ENCODE measurements at places on chromosomes 11 and 22.

DNA sequence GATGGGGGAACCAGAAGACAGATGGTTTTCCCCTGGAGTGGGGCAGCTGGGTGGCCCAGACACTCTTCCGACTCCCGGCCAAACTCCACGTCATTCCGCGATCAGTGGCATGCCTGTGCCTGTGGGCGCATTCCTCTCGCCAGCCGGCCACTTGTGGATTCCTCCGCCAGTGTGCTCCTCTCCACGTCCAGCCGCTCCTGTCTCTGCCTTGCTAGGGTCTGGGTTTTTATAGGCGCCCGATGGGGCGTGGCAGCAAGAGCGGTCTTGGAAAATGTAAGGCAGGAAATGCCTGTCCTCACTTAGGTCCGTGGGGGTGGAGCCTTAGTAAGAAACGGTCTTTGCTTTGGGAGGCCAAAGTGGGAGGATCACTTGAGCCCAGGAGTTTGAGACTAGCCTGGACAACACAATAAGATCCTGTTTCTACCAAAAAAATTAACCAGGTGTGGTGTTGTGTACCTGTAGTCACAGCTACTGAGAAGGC lies 81.6 kb upstream of the SEPTIN5 start:
- DNase-seq, result no peak

- DNase-seq, result no peak
Measured at GRCh38 chr11:35348898-35349687, 70.3 kb downstream of the SLC1A2 start.

- no peak for DNase-seq
Measured at GRCh38 chr22:44730490-44731356, 21.7 kb upstream of the ARHGAP8 start.

GRCh38 chr11:129791515-129791914 lies 24.1 kb upstream of the TMEM45B start:
- DNase-seq, result no peak

DNA sequence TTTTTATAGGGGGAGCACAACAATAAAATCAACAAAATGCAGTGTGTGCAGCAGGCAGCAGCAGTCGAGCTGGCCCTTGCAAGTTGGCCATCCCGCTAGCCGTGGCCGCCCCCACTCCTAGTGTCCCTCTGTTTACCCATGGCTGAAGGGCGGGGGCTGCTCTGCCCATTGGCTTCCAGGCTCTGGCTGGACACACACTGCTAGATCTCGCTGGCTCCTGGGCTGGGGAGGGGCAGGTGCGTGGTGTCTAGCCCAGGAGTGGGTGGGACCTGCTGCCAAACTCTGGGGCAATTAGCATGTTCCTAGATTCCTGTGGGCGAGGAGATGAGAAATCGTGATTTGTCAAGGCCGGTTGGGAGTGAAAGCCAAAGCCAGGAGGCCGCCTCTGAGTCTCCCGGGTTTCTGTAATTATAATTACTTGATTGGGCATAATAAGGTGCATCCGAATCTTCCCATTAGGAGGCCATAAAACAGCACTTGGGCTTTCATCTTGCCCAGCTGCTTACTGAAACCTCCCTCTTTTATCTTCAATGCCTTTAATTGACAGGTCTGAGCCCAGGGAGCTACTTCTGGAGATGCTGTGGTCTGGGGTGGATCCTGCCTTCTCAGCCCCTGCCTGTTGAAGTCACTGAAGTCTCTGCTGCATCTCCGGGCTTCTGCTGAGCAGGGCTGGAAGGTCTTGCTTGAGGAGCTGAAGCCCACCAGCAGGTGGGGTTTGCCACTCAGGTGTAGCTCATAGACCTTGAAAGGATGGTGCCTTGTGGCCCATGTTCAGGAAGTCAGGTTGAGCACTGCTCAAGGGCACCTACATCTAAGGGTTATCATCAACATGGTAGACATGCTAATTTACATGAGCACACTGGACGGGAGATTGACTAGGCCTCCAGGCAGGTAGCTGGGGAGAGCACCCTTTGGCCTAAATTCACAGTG lies 44.5 kb upstream of the DKK3 start:
- peak; percentile 33 for DNase-seq

GRCh38 chr11:69891421-69892236 lies 72.4 kb upstream of the FGF3 start:
- DNase-seq, result no peak

DNA sequence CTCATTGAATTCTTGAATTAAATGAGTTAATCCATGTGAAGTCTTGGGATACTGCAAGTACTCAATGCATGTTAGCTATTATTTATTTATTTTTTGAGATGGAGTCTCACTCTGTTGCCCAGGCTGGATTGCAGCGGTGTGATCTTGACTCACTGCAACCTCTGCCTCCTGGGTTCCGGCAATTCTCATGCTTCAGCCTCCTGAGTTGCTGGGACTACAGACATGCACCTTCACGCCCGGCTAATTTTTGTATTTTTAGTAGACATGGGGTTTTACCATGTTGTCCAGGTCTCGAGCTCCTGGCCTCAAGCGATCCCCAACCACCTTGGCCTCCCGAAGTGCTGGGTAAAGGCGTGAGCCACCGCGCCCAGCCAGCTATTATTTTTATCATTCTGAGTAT lies 9.4 kb downstream of the MMP7 start:
- no peak for DNase-seq

- DNase-seq, result no peak
Measured at GRCh38 chr11:1746511-1746931, 3.9 kb downstream of the IFITM10 start.

DNA sequence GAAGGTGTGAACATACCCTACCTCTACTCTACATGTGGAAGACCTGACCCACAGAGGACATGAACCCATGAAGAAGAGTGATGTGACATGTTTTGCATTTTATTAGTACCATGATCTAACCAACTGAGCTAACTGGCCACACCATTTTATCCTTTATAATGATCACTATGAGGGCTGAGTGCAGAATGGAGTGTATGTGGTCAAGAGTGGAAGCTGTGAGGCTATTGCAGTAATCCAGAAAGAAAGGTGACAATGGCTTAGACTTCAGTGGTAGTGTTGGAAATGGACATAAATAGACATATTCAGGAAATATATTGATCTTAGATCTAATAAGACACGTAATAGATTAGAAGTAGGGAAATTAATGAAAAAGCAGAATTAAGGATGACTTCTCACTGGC lies 3.8 kb downstream of the SRSF8 start:
- no peak for DNase-seq

DNA sequence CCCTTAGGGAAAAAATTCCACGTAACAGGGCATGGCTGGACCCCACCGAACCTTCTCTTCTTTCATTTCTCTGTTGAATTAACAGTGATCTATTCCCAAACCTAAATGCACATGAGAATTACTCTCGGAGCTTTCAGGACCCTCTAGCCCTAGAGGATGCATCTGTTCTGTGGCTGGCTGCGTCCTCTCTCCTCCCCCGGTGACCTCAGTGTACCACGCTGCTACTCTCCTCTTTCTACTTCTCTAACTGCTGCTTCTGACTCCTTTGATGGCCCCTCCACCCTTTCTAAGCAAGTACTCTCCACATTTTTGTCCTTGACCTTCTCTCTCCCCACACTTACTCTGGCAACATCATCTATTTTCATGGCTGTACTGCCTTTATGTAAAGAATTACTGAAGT lies 12.1 kb upstream of the APOA1 start:
- DNase-seq, result no peak

GRCh38 chr22:44523981-44524759 lies 26.1 kb upstream of the RTL6 start:
- DNase-seq, result no peak

GRCh38 chr11:89536926-89537325 lies 45.8 kb upstream of the NOX4 start:
- DNase-seq, result no peak
